ENCODE measurements at places on chromosomes 4 and X. TPM values are rescaled to one million over a fixed set of nuclear protein-coding genes. Genes with fewer than 3 reads are reported as not detected.

DNA sequence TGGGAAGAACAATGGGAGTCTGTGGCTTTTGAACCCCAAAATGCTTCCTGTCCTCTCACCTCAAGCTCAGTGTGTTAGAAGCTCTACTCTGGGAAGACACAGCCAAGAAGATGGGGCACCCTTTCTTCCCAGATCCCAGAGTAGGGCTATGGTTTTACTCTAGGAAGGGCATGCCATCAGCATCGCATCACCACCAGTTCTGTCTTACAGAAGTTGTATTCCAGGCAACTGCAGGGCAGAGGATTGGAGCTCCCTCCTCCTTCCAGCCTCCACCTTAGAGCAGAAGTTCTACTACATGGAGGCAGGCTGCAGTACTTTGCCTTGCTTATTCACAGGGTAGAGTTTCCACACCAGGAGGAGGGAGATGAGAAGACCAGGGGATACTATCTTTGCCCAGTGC is 18.1 kb upstream of the ZFX start:
- no peak for DNase-seq

GRCh38 chr4:118417325-118417724 is 64.5 kb upstream of the PRSS12 start:
- no peak for DNase-seq

- DNase-seq = no peak
Observed at GRCh38 chrX:82742351-82742750, 765.7 kb upstream of the POU3F4 start.

DNAJB14 gene
- total RNA-seq = 39.9 TPM

DNA sequence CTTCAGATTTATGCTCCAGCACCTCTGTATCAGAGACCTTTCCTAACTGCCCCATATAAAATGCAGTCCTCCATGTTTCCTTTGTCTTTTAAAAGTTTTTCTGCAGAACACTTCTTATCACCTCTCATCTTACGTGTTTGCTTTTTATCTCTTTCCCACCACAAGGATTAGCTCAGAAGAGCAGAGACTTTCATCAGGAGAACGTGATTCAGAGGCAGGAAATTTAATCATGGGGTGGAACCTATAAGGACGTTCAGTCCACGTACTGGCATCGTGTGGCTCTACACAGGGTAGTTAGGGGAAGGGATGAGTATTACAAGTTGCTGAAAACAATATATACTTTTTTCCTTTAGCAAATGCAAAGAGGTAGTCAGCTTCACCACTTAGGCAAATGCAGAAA is 98.7 kb downstream of the SORBS2 start:
- DNase-seq = no peak

STPG2 gene
- total RNA-seq = 0.59 TPM

GRCh38 chr4:108024878-108025165 is 35.1 kb downstream of the HADH start:
- no peak for DNase-seq
